Fibroblast of mammary gland (primary cell): ENCODE measurements at places on chromosomes 1 and 21.

DNA sequence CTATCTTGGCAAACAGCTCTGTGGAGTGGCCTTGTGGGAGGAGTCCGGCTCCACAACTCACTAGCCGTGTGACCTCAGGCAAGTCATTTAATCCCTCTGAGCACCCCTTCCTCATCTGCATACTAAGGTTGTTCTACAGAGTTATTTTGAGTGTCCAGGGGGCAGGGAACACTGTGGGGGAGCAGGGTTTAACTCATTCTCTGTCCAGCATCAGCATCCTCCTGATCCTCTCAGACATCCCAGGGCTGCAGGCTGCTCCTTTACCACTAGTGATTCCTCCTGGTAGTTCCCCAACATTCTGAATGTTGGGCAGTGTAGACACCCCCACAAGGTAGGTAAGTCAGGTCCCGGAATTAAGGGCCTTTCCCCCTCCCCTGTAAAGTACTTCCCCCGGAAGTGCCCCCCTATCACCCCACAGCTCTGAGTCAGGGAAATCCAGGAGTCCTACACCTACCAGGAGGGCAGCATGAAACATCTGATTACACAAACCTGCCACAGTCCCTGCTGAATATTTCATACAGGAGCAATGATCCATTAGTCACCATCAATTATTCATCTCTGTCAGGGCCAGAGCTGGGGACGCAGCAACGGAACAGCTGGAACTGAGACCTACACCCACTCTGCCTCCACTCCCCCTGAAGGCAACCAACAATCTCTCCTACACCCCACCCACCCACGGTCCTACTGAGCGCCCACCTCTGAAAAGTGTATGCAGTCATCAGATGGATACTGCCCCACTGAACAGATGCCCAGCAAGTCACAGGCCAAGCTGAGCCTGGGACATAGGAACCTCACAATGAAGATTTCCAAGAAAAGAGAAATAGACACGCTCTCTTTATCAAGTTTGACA lies 20.5 kb downstream of the SYT2 start:
- no peak for DNase-seq

GRCh38 chr1:199959033-199959774 lies 68.3 kb upstream of the NR5A2 start:
- no peak for DNase-seq

DNA sequence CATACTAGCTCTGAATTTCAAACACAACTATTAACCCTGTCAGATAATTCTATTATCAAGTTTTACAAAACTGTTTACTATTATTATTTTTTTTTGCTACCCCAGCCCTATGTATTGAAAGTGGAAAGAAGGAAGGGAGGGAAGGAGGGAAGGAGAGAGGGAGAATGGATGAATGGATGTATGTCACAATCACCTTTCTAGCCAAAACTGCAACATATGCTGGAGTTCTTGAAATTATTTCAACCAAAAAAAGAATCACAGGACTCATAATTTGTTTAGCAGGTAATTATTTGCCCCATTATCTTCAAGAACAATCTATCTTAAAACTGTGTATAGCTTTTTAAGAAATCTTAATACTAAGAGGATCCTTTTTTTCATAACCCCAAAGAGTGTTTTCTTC lies 5.4 kb downstream of the NRIP1 start:
- no peak for DNase-seq

DNA sequence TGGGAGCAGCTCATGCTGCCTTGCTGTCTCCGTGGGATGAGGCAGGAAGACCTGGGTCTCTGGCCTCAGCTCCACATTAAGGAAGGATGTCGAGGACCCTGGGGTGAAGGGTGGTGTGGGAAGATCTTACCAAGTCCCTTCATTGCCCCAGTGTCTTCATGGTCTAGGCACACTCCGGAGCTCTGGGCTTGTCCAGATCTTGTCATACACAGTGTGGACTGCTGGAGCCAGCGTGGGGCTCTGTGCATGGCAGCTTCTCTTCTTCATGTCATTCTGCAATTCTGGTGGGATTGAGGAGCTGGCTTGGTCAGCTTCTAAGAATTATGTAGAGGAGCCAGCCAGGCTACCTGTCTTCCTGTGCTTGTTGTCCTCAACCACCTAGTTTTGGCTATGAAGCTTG lies 79.3 kb upstream of the ETV3 start:
- no peak for DNase-seq

DNA sequence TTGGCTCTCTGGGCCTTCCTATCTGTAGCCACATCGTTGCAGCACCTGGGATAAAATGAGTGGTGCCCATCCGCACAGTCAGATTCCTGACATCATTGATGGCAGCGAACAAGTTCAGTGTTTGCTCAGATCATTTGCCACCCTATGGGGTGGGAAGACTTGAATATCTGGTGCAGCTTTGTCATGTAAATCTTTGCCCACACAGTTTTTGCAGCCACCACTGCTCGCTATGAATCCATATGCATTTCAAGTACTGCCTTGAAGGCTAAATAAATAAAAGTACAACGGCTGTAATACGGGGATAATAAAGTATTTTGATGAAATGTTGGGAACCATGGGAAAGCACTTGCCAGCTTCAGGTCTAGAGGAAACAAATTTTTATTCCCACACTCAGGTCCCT lies 56.3 kb upstream of the COA6 start:
- DNase-seq = no peak

DNA sequence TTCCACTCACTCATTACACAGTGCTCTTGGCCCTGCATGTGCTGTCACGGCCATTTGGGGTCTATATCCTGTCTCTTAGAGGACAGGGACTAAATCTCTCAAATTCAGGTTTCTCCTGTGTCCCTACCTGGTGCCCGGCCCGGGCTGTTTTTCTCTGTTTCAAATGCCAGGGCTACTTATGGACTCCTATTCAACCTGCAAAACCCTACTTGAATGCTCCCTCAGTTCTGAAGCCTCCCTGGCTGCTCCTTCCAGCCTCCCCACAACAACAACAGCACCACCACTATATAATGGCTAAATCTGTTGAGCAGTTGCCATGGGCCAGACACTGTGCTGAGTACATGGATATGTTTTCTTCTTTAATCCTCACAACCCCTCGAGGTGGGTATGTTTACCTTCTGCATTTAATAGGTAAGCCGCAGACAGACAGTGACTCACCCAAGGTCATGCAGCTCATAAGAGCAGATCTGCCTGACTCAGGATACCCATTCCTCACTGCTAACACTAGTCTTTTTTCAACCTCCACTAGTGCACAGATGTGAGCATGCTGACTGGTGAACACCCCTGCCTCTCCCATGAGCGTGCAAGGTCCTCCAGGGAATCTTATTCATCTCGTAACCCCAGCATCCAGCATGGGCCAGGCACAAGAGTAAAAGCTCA lies 29.9 kb downstream of the DHRS3 start:
- DNase-seq = peak; percentile 45

DNA sequence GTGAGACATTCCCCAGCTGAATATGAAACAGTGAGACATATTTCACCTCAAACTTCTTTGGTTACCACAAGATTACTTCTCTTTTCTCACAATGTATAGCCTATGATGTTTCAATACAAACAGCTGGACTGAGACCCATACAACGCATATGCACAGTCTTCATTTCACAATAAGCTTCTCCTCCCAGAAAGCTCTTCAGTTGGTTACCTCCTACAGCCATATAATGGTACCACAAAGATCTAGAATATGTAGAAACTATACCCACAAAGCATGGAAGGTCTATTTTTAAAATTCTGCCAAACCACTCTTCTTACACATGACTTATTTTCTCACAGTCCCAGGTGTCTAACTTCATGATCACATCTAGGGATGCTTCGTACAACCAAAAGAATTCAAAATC lies 70.8 kb downstream of the JAK1 start:
- DNase-seq = no peak

DNA sequence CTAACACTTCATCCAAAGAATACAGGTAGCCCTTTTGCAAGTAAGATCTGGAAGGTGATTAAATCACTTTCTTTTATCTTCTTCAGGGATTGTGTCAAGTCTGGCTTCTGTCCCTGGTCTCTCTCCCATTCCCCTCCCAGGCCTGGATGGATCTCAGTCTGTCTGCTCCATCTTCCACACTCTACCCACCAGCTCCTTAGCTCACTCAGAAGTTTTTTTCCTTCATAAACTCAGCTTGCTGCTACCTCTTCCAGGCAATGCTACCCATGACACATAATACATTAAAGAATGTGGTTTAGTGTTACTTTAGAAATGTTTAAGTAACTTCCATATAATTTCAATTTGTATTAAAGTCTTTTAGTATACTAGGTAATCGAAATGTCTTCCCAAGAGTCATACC lies 133.1 kb downstream of the AKT3 start:
- no peak for DNase-seq

GRCh38 chr1:42815941-42816584 lies 859 bp upstream of the ERMAP start:
- peak; percentile 14 for DNase-seq
